ENCODE measurements at places on chromosomes 11 and 22. TPM values are rescaled to one million over a fixed set of nuclear protein-coding genes. Genes with fewer than 3 reads are reported as not detected.

ANGPTL5 gene
- not detected for total RNA-seq

MUC5B gene
- total RNA-seq = not detected

SPON1 gene
- 0.47 TPM for total RNA-seq

SLC22A12 gene
- not detected for total RNA-seq

NPAS4 gene
- total RNA-seq = 0.34 TPM

TSPAN32 gene
- total RNA-seq = 39.7 TPM

OR6Q1 gene
- total RNA-seq = not detected

NOX4 gene
- not detected for total RNA-seq

SCGB1D2 gene
- not detected for total RNA-seq

KRTAP5-10 gene
- not detected for total RNA-seq

TEX12 gene
- not detected for total RNA-seq

CTSW gene
- total RNA-seq = 381 TPM

FAM180B gene
- total RNA-seq = not detected
